AML-193 (cell line): ENCODE measurements at places on chromosomes 4 and X.

GRCh38 chr4:188783175-188783574 is 643.9 kb downstream of the TRIML1 start:
- DNase-seq, result no peak

DNA sequence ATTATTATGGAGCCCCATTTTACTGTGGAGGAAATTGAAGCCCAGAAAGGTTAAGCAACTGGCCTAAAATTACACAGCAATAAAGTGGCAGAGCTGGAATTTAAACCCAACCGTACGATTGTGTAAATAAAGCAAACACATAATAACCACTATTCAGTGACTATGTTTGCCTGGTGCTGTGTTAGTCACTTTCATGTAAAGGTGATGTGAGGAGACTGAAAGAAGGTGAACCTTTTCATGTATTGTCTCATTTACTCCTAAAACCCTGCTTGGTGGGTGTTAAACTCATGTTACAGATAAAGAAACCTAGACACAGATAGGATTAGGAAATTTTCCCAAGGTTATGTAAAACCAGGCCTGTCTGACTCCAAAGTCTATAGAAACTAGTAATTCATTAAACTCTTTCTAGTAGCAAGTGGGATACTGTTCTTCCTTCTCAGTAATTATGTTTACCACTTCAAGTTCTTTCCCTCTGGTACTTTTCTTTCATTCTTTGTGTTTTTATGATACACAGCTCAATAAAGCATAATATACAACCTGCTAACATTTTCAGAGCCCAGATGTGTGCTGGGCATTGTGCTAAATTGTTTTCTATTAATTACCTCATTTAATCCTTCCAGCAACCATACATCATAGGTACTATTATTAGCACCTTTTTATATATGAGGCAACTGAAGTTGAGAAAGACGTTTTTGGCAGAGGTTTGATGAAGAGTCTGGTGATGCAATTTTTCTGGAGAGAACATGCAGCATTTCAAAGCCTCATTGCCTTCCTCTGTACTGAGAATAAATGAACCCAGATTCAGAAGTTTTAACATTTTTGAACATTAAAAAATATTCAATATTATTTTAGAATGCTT is 202.7 kb downstream of the SPRY1 start:
- DNase-seq, result peak; percentile 88

GRCh38 chr4:30208731-30209435 is 511.3 kb upstream of the PCDH7 start:
- no peak for DNase-seq

DNA sequence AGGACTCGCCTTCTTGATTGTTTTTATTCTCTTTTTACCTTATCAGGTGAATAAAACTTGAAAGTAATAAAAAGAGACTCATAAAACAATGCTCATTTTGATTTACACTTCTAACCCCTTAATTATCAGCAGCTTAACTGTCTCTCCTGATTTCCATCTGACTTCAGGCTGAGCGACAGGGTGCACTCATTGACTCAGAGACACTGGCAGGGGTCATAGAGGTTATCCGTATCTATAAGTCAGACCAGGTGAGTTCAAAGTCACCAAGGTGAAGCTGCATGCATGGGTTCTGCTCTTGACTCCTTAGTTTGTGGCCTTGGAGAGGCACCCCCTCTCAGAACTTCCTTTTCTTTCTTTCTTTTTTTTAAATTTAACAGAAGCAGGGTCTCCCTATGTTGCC is 116.4 kb upstream of the SLC34A2 start:
- DNase-seq, result no peak

DNA sequence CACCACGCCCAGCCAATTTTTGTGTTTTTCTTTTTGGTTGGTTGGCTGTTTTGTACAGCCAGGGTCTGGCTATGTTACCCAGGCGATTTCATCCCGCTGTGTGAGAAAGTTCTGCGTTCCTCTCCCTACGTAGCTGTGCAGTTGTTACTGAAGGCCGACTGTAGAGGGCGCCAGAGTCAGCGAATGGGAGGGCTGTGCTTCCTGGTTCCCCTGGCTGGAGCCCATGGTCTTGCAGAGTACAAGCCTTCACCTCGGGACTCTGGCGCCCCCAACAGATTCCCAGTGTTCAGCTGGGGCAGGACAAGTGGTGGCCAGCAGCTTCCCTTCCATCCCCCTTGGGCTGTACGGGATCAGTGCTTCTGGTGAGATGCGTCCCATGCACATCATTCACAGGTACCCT is 5.6 kb upstream of the CT45A1 start:
- DNase-seq, result no peak

- no peak for DNase-seq
Observed at GRCh38 chrX:151397741-151398070, 700 bp downstream of the VMA21 start.

DNA sequence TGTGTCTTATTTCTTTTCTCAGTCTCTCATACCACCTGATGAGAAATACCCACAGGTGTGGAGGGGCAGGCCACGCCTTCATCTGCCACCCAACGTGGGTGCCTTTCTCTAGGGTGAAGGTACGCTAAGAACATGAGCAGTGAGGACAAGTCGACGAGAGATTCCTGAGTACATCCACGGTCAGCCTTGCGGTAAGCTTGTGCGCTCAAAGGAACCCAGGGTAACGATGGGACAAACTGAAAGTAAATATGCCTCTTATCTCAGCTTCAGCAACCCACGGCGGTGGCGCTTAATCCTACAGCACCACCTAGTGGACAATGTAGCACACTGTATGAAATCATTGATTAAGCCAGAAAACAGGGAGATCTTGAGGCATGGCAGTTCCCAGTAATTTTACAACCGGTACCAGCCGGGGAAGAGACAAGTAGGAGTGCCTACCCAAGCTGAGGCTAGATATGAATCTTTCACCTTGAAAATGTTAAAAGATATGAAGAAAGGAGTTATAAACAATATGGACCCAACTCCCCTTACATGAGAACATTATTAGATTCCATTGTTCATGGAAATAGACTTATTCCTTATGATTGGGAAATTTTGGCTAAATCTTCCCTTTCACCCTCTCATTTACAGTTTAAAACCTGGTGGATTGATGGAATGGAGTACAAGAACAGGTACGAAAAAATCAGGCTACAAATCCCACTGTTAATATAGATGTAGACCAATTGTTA is 63.0 kb downstream of the ZNF732 start:
- peak; percentile 84 for DNase-seq

GRCh38 chrX:84715315-84715714 is 213.1 kb upstream of the HDX start:
- DNase-seq, result no peak
